ENCODE measurements at places on chromosomes 12 and 14.
A peak's percentile ranks its signal among the peaks of the same experiment; 100 is the strongest.

- no peak for DNase-seq
Observed at GRCh38 chr14:76250302-76250701, 98.6 kb downstream of the GPATCH2L start.

GRCh38 chr14:72256055-72256454, 323.8 kb downstream of the RGS6 start:
- no peak for DNase-seq

GRCh38 chr14:22900081-22900799, 17.2 kb downstream of the REM2 start:
- peak; percentile 20 for DNase-seq

DNA sequence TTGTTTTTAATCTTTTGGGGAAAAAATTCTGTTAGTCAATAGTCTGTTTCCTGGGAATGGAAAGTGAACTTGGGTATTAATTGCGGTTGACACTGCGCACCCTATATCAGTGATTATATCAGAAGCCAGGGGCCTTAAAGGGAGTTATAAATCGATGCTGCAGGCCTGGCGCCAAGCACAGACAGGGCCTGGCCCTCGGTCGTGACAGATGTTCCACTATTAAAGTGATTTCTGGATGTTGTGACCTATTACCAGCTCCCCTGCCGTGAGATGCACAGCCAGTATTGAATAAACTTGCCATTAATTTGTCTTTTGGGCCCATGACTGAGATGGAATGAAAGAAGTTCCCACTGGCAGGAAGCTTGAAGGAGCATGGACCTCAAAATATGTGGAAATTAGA, 45.1 kb upstream of the KITLG start:
- no peak for DNase-seq

GRCh38 chr14:38387821-38388220, 131.9 kb upstream of the CLEC14A start:
- no peak for DNase-seq

DNA sequence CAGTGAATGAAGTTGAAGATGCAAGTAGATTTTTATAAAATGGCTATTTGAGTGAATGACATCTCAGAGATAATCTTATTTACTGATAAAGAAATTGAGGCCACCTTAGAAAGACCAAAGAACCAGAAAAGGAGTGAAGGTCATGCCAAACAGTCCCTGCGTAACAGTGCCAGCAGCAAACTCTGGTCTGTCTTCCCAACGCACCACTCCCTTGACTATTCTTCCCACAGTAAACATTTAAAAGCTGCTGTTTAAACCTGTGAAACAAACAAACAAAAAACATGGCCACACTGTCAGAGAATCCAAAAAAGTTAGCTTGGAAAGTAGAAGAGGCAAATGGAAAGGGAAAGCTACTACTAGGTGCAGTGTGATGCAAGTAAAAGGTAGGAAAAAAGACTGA, 1.5 kb upstream of the PRPF39 start:
- no peak for DNase-seq

- peak; percentile 22 for DNase-seq
Observed at GRCh38 chr12:117686911-117687377, 281.8 kb downstream of the KSR2 start.

DNA sequence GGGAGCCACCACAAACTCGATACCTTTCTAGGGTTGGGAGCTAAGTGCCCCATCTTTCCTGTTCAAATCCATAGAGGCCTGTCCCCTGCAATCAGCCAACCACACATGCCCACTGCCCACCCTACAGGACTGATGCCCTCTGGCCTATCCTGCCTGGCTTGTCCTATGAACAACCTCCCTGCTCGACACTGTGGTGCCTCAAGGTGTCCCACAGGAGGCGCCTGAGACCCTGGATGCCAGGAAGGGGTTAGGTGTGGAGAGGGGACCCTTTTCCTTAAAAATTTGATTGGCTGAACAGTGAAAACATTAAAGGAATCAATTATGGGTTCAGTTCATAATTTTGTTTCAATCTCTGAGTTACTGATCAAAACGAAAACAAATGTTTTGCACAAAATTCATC, 97.3 kb upstream of the FZD10 start:
- DNase-seq: no peak

DNA sequence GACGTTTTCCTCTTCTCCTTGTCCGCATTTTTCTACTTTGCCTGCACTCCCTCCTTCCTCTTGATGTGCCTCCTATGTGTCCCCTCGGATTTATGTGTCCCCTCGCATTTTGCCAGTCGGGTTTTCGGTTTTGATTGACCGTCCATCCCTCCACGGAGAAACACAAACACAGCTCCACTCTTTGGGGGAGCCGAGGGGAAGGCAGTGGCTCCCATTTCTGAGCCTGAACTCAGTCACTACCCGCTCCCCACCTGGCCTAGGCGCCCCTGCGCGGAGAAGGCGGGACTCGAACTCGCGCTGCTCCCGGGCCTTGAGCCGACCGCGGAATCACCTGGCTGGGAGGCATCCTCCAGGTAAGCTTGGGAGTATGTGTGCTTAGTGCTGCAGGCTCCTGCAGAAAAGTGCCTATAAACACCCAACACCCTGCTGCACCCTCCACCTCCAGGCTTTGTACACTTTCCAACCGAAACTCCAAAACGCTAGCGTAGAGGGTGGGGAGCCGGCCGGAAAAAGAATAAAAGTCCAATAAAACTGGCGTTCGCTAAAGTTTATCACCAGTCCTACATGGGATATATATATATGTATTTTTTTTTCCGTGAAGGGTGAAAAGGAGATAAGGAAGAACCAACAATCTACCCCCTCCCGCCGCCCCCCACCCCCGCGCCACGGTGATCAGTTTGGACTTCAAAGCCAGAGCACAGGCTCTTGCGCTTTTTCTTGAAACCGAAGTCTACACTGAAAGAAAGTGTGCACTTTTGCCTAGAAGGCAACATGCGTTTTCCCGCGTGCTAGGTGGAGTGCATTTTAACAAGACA, 3.3 kb upstream of the CCND2 start:
- DNase-seq: no peak

DNA sequence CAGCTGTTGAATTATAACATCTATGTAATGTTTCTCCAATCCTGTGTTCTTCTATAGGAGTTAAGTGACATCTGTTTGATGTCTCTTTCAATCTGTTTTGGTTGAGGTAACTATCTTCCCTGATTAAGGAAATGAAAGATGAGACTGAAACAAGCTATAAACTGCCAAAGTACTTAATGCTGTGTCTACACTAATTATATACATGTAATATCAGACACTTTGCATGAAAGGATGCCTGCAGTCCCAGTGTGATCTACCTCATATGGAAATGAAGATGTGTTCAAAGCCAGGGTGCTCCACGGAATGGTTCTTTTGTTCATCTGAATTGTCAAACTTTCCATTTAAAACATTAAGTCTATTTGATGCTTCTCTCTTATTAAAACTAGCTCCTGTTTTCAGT, 958.3 kb downstream of the GALC start:
- no peak for DNase-seq

DNA sequence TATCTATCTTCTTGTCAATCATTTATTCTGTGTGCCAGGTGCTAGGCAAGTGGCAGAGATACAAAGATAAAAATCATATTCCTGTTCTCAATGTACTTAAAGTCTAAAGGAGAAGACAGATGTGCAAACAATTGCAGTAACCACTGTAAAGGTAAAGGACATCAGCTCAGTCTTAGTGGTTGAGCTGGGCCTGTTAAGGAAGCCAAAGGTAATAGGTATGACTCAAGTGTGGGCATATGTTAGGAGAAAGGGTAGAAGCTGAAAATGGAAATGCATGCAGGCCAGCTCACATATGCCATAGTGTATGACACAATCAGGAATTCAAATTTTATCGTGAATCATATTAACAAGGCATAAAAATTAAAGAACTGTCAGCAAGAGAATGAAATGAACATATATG, 49.8 kb downstream of the FAR2 start:
- no peak for DNase-seq

DNA sequence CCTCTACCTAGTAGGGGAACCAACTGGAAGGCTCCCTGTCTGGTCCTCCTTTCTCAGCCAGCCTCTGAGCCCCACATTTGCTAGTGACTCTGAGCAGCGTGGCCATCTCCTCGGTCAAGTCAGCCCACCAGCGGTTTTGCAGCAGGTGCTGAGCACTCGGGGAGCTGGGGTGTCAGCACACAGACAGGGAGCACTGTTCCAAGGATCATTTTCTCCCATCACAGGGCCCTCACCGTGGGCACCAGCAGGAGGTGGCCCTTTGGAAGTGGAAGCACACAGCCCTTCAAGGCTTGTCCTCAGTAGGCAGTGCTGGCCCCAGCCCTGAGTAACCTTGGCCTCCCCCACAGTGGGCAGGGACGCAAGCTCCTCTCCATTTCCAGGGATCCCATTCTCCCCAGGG, 24.1 kb upstream of the EML1 start:
- DNase-seq: no peak

- DNase-seq: no peak
Observed at GRCh38 chr12:27732281-27732680, 21.6 kb downstream of the MRPS35 start.

DNA sequence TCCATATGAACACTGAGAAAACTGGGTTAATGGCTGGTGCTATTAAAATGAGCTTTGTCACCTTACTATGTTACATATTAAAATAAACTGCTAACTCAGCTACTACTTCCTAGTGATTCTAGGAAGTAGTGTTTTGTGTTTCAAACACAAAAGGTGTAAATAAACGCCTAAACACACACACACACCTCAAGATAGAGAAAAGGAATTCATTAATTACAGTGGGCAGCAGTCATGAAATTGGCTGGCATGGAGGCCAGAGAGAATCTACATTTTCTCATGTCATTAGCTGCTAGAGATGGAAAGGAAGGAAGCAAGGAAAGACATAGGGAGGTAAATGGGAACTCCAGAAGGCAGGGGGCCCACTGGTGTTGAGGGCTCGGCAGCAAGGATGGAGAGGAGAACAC, 787 bp upstream of the PRMT5 start:
- no peak for DNase-seq

- DNase-seq: no peak
Observed at GRCh38 chr14:98955741-98956070, 316.3 kb downstream of the BCL11B start.

- no peak for DNase-seq
Observed at GRCh38 chr12:130981074-130981742, 27.5 kb downstream of the ADGRD1 start.

DNA sequence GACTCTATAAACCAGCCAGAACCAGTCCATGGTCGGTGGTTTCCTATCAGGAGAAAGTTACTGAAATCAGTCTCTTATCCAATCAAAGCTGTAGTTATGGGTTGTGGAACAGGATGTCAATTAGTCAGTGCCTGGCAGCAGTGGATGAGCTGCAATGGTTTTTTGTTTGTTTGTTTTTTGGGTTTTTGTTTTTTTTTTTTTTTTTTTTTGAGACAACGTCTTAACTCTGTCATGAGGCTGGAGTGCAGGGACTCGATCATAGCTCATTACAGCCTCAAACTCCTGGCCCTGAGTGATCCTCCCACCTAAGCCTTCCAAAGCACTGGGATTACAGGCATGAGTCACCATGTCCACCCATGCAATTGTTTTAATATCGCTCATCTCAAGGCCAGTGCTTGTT, 113.3 kb upstream of the CAND1 start:
- no peak for DNase-seq

DNA sequence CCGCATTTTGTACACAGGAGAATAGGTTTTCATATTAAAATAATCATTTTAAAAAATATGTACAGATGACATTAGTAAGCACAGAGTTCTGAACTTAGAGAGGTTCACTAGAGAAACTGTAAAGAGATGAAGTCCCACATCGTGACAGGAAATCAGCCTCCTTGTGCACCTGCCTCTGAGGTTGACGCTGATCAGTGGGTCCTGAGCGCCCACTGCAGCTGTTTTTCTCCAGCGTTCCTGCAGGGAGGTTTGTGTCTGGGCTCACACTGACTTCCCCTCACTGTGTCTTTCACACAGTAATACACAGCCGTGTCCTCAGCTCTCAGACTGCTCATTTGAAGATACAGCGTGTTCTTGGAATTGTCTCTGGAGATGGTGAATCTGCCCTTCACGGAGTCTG, 561.5 kb downstream of the TMEM121 start:
- no peak for DNase-seq

DNA sequence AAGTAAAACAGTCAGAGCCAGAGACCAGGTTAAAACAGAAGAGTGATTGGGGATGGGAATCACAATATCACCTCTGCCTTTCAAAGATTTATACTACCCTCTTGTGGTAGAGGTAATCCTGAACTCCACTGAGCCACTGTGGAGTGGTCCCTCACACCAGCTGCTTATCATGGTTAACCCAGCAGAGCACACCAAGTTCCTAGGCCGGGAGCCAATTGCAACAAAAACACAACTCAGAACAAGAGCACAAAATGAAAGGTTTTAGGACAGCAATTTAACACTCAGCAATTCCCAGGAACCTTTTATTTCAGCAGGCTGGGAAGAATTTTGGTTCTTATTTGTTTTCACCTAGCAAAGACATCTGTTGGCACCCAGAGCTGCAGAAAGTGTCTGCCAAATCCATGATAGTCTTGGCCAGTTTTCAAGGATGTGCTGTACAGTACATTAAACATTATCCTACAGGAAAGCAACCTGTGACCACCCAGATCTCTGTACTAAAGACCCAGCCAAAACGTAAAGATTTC, 220.5 kb upstream of the ATXN7L3B start:
- no peak for DNase-seq

DNA sequence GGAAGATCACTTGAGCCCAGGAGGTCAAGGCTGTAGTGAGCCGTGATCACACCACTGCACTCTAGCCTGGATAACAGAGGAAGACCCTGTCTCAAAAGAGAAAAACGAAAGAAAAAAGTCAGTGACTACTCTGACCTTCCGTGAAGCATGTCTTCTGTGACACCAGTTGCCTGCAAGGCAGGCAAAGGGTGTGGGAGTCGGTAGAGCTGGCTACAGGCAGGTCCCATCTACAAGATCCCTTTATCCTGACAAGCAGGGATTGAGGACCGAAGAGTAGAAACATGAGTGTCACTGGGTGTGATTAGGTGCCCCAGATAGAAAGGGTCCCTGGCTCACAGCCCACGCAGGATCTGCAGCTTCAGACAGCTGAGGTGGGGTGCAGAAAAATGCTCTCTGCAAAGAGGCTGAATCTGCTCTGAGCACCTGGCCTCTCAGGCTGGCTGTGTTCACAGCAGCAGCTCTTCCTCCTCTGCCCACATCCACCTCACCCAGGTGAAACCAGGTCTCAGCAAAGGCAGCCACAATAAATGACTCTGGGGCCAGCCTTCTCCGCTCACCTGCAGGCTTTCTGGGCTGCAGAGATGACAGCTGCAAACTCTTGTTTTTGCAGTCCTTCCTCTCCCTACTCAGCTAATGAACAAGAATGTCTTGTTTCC, 28.6 kb upstream of the HSP90B1 start:
- no peak for DNase-seq

DNA sequence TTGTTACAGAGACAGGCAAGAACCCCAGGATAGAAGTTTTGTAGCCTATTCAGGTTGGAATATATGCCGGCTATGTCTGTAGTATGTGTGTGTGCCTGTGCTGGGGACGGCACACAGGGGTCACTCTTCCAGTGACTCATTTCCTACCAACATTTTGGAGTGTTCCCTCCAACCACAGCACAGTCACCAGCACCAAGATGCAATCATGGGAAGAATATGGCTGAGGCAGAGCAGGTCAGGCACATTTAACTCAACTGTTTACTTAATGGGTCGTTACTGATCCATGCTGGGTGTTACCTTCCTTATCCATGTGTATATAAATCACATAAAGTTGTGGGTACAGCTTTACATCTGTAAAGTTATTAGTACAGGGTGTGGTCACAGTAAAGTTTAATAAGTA, 178.3 kb downstream of the PRKD1 start:
- DNase-seq: no peak
